Esophagus mucosa (tissue), 1 donor: ENCODE measurements at places on chromosomes 11 and 22. TPM values are rescaled to one million over a fixed set of nuclear protein-coding genes. Genes with fewer than 3 reads are reported as not detected.
A peak's percentile ranks its signal among the peaks of the same experiment; 100 is the strongest.

DNA sequence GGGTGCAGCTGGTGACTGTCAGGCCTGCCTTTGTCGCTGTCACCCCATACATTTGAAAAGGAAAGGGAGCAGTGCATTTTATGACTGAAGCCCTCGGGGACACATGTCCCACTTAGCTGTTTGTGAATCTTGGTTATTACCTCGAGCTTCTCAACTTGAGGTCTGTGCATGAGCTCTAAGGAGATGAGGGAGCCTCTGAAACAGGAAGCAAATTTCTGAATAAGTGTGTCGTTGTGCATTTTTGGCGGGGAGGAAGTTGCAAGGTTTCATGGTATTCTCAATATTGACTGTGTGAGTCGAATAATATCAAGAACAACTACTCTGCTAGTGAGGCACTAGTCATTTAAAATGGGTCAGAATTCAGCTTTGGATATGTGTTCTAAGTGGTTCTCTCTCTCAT, 149.7 kb upstream of the PLET1 start:
- ATAC-seq, result no peak

The USH1C gene
- total RNA-seq, result 0.12 TPM

DNA sequence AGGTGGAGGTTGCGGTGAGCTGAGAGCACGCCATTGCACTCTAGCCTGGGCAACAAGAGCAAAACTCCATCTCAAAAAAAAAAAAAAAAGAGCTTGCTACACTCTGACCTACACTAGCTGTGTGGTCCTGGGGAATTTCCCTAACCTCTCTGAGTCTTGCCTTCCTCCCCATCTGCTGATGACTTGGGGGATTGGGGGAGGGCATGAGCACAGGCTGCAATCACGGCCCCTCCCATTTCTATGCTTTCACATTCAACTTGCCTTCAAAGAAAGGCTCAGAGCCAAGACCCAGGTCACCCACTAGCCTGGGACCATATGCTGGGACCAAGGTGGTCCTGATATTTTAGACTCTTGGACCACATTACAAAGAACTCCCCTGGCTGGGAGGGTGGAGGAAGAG, 39.8 kb upstream of the TEF start:
- ATAC-seq, result no peak

- ATAC-seq, result peak; percentile 67
Measured at GRCh38 chr11:25242928-25243327, 746.1 kb downstream of the LUZP2 start.

DNA sequence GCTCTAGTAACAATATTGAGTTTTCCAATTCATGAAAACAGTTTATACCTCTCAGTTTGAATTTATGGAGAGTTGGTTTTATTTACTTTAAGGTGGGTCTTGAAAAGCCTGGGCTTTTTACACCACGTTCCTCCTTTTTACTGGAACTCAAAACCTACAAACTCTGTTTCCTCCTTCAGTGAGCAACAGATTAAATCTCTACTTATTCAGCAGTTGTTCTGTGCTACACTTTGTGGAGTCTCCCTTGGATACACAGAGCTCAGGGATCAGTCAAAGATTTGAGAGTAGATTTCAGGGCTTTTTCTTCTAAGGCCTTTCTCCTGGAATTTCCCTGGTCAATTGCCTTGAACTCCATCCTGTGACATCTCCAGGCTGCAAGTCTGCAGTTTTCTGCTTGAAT, 3.5 kb downstream of the NXPE1 start:
- no peak for ATAC-seq

- no peak for ATAC-seq
Measured at GRCh38 chr11:487571-488021, 19.4 kb downstream of the RNH1 start.

DNA sequence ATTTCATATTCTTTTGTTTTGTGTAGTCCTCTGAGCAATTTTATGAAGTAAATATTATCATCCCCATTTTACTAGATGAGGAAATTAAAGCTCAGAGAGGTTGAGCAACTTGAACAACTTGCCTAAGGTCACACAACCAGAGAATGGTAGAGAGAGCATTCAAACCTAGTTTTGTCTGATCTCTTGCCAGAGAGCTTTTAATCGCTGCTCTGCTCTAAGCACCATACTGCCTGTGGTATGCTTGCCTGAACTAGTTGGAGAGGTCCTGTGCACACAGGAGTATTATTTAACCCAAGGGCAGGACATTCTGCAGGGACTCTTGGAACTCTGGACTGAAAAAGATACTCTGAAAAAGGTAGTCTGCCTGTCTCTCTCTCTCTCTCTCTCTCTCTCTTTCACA, 38.5 kb downstream of the TRAF6 start:
- peak; percentile 91 for ATAC-seq

DNA sequence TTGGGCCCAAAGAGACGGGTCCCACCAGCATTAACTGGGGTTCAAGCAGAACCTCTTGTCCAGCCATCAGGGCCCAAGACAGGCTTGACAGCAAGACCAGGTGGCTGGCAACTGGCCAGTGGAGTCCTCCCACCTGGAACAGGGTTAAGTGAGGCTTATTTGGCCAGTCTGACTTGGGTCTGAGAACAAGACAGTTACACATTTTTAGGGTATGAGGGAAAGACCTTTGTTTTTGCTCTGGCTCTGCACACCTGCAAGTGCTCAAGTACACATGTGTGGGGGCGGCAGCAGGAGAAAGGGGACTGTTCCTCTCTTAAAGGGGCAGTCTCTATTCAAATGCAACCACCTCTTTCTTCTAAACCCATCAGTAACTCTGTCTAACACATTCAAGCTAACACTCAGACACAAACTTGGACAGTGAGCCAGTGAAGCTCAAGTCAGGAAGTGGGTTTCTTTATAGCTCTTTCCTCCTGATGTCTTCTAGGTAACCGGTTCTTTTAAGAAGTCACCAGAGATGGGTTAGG, 116.2 kb downstream of the ETS1 start:
- ATAC-seq, result peak; percentile 50

DNA sequence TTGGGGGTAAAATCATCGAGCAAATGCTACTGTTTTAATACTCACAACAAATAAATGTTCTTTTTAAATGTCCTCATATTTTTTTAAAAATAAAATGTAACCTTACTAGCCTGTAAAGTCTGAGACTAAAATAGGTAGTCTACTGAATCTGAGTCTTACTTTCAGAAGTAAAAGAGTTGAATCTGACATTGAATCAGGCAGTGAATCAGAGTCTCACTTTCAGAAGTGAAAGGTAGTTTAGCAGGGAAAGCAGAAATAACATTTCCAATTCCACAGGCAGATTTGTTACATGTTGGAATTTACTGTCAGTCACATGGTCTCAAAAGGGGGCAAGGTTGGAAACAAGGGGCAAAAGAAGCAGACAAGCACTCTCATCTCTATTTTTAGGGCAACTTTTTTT, 143.0 kb downstream of the ELP4 start:
- no peak for ATAC-seq

The OR8D4 gene
- total RNA-seq, result not detected

- no peak for ATAC-seq
Measured at GRCh38 chr11:72735495-72736027, 16.6 kb downstream of the ARAP1 start.
